ENCODE measurements at places on chromosomes 16 and 17.

GRCh38 chr16:56793492-56793891 is 63.6 kb downstream of the NUP93 start:
- peak; percentile 43 for DNase-seq

DNA sequence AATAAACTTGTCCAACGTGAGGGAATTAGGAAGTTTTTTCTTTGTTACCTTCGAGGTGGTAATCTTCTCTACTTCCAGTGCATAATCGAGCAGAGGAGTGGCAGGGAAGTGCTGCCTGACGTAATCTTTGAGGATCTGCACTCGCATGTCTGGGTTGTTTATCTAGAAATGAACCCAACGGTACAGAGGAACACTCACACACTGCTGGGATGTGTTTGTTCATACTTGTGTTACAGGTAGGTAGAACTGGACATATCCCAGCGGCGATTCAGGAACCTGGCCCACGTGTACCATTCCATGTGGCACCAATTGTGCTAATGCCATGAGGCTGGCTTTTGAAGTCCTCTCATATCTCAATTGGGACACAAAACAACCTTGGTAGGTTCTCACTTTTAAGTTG is 4.2 kb upstream of the KLHL11 start:
- no peak for DNase-seq

GRCh38 chr16:54239456-54239855 is 47.1 kb downstream of the IRX3 start:
- no peak for DNase-seq

GRCh38 chr17:50882851-50883250 is 16.7 kb upstream of the TOB1 start:
- DNase-seq, result no peak

- DNase-seq, result no peak
Observed at GRCh38 chr16:17532338-17532995, 61.7 kb upstream of the XYLT1 start.

DNA sequence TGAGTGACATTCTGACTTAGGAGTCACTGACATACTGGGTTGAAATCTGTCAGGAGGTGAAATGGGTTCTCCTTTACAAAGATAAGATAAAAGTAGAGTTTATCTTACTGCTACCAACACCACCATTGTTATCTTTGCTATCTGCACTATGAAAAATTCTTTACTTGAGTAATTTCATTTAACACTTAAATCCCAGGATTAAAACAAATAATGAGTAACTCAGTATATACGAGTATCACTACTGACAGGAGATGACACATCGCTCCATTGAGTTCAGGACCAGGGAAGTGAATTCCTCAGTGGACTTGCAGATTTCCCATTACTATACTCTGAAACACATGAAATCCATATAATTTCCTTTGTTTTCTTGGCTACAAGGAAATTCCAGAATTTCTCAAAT is 242.1 kb upstream of the NLRP1 start:
- DNase-seq, result no peak

DNA sequence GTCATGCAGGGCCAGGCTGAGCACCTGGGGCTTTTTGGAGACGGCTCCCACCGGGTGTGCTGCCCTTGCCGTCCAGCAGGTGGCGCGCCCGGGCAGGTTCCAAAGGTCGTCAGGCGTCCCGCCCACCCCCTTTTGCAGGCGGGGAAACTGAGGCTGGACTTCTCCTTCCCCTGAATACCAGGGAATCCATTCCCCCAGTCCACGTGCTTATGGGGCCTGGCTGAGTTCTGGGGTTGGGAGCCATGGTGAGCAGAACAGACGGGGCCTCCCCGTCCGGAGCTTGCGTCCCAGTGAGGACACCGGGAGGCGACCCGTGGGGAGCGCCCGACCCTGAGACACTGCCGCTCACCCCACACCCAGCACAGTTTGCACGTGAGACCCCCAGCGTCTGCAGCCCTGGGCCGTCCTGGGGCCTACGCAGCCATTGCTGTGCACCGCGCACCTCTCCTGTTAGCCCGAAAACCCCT is 51.8 kb upstream of the JPH3 start:
- DNase-seq, result peak; percentile 47

DNA sequence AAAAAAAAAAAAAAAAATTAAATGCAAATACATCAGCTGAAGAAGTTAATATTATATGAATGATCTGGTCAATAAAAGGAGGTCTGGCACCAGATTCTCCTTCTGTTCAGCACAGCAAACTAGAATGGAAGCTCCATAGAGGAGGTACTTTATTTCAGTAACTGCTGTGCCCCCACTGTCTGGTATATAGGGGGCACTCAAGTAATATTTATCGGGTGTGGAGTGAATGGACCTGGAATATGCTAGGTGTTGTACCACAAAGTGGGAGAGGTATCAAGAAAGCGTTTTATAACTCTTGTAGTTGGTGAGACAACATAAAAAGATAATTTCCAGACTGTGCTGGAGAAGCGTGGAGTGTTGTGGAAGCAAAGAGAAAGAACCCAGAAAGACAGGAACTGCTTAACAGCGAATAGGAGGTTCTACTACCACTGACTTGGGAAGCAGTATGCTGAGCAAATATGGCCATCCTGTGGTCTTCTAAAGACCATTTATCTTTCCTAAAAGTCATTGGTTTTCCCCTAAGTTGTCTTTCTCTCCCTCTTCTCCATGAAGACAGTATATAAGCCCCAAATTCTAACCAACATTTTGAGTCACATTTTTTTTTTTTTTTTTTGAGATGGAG is 12.2 kb upstream of the PRKCA start:
- peak; percentile 44 for DNase-seq

GRCh38 chr17:27878776-27879562 is 14.2 kb downstream of the LYRM9 start:
- DNase-seq, result no peak

- no peak for DNase-seq
Observed at GRCh38 chr16:77322757-77323156, 112.1 kb downstream of the ADAMTS18 start.

DNA sequence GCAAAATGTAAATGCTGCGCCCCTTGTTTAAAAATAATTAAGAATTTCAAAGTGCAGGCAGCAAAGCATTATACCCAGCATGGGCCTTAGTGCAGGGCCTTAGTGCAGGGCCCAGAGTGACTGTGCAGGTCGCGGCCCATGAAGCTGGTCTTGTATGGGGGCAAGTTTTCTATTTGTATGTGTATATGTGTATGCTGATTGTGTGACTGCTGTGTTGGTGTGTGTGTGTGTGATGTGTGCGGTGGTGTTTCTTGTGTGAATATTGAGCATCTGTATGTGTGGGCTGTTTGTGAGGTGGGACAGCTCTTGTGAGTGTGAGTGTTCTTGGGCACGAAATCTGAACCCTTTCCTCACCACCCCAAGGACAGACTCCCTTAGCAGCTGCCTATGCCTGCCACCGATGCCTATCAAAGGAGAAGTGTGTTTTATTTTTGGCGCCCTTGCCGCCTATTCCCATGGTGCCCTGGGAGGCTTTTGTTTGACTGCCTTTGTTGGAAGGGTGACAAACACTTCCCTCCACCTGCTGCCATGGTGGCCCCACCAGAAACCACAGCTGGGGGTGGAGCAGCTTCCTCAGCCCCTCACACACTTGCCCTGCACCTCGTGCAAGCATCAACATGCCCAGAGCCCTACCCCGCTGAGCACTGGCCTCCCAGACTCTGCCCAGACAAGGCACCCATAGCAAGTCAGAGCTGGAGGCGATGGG is 18.0 kb downstream of the CCR7 start:
- DNase-seq, result peak; percentile 85

DNA sequence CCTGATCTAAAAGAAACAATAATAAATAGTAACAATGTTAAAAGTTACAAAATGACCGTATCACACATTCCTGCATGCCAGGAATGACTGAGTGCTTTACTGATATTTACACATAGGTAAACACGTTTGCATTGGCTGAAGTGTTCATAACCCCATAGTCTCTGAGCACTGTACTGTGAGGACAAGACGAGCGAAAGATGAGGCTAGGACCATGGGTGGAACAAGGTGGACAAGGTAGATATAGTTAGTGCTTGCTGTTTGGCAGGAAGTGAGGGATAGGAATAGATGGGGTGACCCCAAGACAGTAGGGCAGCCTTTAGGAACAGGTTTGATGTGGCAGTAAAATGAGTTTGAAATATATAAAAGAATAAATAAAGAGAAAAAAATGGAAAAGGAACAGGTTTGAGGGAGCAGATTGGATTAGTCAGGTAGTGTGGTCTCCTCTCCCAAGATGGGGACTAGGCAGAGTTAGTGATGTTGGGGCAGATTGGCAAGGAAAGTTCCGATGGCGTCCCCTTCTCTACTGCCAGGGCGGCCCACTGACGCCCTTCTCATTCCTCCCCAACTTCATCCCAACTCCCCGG is 452 bp upstream of the E2F4 start:
- no peak for DNase-seq

GRCh38 chr17:74957935-74958740 is 14.4 kb downstream of the HID1 start:
- peak; percentile 69 for DNase-seq

DNA sequence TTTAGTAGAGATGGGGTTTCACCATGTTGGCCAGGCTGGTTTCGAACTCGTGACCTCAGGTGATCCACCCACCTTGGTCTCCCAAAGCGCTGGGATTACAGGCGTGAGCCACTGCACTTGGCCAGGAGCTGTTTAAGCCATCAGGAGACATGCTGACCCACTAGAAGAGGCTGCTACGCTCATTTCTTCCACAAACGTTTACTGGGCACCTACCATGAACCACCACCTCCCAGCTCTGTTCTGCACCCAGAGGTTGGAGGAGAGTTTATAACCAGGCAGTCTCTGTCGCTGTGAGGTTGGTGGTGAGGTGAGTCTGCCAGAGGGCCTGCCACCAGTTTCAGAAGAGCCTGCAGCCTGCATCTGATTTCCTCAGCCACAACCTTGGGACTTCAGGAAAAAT is 51.8 kb downstream of the SF3B3 start:
- DNase-seq, result no peak

- peak; percentile 89 for DNase-seq
Observed at GRCh38 chr16:47142821-47143676, 696 bp downstream of the NETO2 start.

DNA sequence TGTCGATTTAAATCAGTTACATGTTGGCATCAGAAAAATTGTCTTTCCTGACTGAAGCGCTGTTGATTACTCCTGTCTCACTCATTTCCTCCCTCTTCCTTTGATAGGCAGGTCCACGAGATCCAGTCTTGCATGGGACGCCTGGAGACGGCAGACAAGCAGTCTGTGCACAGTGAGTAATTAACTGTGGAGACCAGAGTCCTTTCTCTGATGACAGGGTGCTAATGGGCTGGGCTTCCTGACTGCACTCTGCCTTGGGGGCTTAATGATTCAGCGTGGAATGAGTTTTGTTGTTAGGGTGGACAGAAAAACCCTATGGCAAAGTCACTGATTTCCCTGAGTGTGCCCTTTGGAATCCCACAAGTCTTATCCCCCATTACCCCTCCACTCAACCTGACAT is 6.5 kb downstream of the GOSR2 start:
- DNase-seq, result no peak

DNA sequence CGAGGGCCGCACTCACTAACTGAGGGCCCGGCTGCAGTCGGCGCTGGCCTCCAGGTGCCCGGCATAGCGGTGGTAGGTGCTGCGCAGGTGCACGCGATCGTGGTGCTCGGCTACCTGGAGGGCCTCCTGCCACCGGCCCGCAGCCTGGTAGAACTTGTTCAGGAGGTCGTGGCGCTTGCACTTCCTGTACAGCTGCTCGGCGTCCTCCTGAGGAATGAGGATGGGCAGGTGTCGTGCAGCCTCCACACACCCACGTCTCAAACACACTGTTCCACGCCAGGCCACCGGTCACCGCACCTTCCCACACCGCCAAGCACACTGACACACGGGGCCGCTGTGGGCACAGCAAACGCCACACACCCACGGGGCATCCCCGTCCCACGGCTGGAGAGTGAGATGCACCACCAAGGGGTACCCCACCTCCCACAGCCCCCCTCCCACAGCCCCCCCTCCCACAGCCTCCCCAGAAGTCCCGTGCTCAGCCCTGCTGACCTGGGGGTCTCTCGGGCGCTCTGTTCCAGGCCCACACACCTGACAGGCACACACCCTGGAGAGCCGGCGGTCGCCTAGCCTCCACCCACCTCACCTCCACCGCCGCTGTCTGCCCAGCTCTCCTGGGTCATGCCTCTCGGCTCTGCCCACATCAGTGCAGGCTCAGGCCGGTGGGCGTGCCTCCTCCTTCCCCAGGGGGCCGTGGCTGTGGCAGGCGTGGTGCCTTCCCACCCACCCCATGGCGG is 7.4 kb upstream of the TMEM204 start:
- no peak for DNase-seq

DNA sequence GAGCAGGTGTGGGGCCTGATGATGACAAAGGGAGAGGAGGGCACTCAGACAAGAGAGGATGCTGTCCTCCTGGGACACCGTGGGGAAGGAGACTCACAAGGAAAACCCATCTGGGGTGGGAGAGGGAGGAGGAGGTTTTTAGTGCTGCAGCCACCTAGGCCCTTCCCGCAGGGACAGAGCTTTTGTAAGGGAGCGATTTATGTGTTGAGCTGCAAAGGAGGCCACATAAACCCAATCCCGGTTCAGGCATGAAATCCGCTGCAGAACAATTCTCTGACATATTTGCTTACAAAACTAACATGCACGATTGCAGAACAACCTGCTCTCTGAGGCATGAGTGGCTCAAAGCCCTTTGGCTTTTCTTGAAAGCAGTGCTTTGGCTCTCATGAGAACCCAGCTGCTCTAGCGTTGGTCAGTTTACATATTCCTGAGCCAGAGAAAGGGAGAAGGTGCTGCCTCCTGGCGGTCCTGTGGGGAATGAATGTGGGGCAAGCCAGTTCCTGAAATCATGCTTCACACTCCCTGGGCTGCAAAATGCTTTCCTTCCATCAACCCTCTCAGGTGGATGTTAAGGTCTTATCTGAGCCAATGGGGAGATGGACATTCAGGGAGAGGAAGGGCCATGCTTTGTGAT is 122.4 kb upstream of the NLRP1 start:
- DNase-seq, result peak; percentile 55

DNA sequence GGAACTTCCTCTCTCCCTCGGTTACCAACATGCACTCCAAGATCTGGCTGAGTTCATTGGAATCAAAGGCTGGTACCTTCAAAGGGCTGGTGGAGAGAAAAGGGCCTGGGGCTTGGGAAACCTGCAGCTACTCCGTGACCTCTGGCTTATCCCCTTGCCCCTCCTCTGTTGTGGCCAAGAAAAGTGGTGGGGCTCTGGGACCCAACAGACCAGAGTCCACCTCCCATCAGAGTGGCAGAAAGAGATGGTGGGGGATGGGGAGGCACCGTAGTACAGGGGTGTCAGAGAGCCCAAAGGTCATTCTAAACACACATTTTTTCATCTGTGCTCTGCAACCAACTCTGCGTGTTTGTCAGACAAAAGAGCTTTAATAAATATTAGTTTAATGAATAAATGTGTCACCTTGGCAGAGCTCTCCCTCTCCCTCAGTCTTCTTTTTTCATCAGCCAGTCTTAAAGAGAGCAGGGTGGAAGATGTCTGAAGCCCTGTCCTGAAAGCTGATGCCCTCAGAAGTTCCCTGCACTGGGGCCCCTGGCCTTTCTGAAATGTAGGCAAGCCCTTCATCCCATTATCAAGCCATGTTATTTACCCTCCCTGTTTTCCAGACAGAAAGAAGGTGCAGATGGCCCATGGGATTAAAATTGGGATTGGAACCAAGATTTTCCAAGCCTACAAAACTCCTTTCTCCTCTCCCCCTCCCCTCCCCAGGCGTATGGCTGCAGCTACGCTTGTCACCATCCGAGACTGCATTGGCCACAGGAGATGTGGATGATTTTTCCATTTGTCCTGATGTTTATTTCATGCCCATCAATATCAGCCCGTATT is 227.3 kb downstream of the CCDC182 start:
- DNase-seq, result no peak
